ENCODE measurements at places on chromosomes 12 and 14.
A peak's percentile ranks its signal among the peaks of the same experiment; 100 is the strongest.

- DNase-seq: no peak
Measured at GRCh38 chr14:98966016-98966415, 306.0 kb downstream of the BCL11B start.

GRCh38 chr12:26471560-26471959 is 276.2 kb downstream of the SSPN start:
- DNase-seq: no peak

GRCh38 chr14:23147676-23148075 is 28.6 kb upstream of the CEBPE start:
- no peak for DNase-seq

GRCh38 chr14:93511001-93511400 is 80.3 kb downstream of the UNC79 start:
- DNase-seq: no peak

- DNase-seq: no peak
Measured at GRCh38 chr14:90451961-90452360, 55.1 kb downstream of the CALM1 start.

DNA sequence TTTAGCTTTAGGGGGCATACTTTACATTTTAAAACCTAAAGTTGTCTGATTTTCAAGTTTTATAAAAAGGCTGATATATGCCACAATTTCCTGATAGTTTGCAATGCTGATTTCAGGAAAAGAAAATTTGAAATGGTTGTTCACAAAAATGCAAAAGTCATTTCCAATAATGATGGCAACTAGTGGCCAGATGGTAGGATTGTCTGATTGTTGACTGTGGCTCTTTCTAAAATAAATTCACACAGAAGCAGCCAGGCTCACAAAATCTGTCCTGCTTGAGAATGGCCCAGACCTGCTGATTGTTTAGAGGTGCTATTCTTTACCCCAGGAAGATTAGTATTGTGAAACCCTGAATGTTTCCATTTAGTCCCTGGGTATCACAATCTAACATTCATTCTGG is 220.3 kb downstream of the NELL2 start:
- no peak for DNase-seq

GRCh38 chr14:75249251-75249957 is 29.2 kb upstream of the FOS start:
- peak; percentile 21 for DNase-seq

DNA sequence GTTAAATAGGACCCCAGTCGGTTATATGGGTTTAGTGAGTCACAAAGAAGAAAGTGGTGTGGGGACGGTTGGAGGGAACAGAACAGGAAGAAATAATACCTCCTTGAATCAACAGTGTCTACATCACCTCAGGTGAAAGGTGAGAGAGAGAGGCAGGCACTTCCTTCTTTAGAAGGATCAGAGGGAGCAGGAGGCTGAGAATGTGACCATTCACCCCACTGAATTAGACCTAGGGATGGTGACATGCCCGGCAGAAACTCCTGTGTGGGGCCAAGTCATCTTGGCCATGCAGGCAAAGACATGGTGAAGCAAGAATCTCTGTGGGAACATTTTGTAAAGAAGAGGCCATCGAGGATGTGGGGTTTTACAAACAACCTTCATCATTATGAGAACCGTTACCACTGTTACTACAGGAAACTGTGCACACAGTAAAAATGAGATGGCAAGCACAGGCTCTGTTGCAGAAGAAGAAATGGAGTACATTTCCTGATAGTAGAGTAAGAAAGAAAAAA is 1196.9 kb downstream of the VRK1 start:
- no peak for DNase-seq

All from Calu3 (cell line).